ENCODE measurements at places on chromosomes 7 and 10.

- no peak for DNase-seq
Observed at GRCh38 chr10:95214369-95214768, 20.3 kb downstream of the ACSM6 start.

- no peak for DNase-seq
Observed at GRCh38 chr10:82887488-82887887, 1012.5 kb downstream of the NRG3 start.

DNA sequence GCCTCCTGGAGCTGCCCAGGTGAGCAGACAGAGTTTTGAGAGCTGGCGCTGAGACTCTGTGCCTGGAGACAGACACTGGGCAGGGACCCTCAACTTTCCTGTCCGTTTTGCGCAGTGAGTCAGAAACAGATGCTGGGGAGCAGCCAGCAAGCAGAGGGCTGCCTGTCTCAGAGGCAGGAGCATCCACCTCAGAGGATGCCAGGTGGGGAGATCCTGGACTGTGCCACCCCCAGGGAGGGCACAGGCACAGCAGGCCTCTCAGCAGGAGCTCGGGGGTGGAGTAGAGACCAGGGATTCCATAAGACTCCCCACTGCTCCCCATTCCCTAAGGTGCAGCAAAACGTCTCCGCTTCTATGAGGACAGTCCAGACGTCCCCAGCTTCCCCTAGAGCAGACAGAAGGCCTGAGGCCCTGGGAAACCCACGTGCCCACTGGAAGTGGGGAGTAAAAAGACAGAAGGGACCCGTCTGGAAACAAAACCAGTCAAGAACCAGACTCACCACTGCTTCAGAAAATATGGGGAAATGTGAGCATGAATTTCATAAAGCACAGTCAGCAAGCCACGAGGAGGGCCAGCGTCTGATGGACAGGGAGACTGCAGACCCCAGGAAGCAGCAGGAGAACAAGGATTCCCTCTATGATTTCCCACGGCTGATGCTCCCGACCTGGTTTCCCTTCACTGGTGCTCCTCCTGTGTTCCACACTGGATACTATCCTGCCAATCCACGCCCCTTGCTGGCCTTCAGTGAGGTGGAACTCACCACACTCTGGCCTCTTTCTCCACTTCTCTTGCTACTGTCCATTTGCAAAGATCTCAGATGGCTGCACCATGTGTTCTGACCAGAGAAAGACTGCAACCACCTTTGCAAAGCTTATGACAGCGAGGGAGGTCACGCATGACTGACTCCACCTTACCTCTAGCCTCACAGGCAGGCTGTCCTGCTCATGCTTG lies 151.3 kb upstream of the FAM20C start:
- no peak for DNase-seq

DNA sequence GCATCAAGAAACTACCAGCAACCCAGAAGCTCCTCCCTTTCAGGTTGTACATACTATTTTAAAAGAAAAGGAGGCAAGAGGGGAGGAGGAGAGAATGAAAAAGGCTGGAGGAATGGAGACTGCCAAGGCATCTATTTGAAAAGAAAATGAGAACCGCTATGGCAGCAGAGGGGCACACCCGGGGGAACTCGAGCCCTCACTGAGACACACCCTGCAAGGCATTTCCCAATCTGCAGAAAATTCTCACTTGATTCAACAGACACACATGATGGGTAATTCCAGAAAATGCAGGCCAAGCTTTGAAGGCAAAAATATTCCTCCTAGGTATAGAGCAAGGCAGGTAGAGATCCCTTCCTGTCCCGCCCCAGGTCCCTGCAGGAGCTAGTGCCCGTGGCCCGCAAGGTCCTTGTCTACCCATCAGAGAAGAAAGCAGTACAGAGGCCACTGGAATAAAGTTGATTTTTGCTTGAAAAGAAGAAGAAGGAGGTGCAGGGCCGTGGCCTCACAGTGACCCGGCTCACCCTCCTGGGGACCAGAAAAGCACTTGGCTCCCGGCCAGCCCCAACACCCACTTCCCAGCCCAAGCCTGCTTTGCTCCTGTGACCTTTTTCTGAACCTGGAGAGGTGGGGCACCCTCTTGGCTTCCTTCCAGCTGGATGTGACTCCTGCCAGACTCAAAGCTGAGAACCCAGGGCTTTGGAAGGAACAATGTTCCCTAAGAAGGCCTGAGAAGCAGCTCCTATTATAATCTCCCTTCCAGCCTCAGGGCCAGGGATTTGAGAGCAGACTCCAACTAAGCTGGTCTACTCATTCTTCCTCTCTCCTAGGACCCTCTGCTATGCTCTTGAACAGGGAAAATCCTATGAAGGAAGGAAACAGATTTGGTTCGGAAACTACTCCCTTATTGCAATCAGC lies 6.2 kb upstream of the PIK3CG start:
- DNase-seq: no peak

GRCh38 chr10:132460691-132461090 lies 63.7 kb downstream of the PWWP2B start:
- DNase-seq: no peak

- DNase-seq: no peak
Observed at GRCh38 chr10:108358912-108359311, 1194.4 kb upstream of the SORCS1 start.

DNA sequence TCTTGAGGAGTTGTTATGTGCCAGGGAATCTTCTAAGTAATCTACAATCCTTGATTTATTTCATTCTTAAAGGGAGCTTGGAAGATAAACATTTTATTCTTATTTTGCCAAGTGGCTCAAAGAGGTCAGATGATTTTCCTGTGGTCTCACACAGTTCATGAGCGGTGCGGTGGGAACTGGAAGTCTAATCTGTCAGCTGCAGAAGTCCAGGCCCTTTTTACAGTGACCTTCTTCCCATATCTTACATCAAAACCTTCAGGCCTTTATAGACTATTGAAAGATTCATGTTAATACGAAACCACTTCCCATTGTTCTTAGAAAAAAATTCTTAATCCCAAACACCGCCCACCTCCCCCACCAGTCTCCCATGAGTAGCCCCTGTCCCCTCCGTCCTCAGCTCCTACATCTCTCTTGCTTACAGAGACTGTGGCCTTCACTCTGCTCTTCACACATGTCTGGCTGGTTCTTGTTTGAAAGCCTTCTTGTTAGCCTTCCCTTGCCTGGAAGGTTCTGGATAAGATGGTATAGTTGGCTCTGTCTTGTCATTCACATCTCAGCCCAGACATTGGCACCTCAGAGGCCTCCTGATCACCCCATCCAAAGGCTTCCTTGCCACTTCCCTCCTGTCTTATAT lies 61.5 kb downstream of the ITGA8 start:
- DNase-seq: no peak

DNA sequence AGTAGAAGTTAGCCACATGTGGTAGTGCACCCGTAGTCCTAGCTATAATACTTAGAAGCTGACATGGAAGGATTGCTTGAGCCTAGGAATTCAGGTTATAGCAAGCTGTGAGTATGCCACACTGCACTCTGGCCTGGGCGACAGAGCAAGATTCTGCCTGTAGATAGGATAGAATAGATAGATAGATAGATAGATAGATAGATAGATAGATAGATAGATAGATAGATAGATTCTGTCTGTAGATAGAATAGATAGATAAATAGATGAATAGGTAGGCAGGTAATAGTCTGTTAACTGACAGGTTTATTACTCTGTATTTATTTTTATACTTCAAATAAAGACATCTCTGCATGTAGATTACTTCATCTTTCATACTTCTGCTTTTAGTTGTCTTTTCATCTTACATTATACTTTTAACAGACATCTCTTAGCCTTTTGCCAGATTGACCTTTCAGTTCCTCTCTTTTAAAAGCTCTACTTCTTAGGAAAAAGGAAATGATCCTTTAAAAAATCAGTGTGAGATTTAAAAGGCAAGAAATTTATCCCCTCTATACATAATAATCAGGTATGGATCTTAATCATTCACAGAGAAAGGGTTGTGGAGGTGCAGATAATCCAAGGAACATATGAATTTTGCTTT lies 31.8 kb downstream of the CCAR1 start:
- DNase-seq: no peak

- no peak for DNase-seq
Observed at GRCh38 chr10:29657719-29658274, 23.0 kb upstream of the SVIL start.

DNA sequence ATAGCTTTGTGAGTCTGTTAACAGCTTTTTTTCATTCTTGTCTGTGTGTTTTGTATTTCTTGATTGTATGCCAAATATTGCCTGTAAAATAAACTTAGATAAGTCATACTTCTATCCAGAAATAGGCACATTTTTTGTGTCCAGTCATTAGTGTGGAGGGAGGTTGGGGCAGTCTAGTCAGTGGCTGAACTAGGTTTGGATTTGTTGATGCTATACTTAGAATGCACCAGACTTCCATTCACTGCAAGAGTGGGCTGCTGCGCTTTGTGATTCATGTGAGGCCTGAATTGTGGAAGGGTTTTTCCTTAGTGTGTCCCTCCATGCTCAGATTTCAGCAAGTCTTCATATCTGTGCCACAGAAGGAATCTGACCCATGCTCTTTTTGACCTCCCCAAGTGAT lies 50.0 kb downstream of the TRUB1 start:
- DNase-seq: no peak

- DNase-seq: no peak
Observed at GRCh38 chr7:151226560-151226874, 488 bp downstream of the ABCF2 start.

DNA sequence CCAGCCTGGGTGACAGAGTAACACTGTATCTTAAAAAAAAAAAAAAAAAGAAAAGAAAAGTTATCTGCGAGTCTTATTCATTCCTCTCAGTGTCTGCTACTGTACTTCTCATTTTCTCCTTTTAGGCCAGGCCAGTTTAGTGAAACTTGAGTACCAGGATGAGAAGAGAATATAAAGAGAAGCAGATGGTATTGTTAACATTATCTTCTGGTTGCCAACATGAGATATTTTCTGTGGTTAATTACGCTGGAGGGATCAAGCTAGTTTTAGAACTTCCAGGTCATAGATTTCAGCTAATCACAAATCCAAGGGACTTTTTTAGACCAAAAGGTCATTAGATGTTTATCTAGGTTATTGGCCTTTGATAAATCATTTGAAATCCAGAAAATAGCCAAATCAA lies 252.6 kb upstream of the SMIM30 start:
- DNase-seq: no peak

GRCh38 chr10:25988583-25988982 lies 54.6 kb downstream of the MYO3A start:
- no peak for DNase-seq

GRCh38 chr10:80171248-80171660 lies 34.1 kb downstream of the ANXA11 start:
- no peak for DNase-seq

DNA sequence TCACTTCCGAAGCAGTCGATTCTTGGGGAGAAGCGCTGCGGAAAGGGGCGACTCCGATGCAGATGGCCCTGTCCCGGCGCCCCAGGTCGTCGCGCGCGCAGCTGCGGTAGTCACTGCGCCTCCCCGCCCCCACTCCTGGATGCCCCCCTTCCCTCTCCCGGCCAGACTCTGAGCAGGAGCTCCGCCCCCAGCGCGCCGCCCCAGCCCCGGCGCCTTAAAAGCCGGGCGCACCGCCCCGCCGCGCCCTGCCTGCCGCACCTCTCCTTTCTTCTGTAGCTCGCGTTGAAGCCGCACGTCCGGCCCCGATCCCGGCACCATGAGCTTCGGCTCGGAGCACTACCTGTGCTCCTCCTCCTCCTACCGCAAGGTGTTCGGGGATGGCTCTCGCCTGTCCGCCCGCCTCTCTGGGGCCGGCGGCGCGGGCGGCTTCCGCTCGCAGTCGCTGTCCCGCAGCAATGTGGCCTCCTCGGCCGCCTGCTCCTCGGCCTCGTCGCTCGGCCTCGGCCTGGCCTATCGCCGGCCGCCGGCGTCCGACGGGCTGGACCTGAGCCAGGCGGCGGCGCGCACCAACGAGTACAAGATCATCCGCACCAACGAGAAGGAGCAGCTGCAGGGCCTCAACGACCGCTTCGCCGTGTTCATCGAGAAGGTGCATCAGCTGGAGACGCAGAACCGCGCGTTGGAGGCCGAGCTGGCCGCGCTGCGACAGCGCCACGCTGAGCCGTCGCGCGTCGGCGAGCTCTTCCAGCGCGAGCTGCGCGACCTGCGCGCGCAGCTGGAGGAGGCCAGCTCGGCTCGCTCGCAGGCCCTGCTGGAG lies at the start of gene INA:
Gene INA (plus strand): TSS at position 243 of the 817 bp plus-strand sequence. CDS start 74 bp downstream, at position 317.
- DNase-seq: no peak

DNA sequence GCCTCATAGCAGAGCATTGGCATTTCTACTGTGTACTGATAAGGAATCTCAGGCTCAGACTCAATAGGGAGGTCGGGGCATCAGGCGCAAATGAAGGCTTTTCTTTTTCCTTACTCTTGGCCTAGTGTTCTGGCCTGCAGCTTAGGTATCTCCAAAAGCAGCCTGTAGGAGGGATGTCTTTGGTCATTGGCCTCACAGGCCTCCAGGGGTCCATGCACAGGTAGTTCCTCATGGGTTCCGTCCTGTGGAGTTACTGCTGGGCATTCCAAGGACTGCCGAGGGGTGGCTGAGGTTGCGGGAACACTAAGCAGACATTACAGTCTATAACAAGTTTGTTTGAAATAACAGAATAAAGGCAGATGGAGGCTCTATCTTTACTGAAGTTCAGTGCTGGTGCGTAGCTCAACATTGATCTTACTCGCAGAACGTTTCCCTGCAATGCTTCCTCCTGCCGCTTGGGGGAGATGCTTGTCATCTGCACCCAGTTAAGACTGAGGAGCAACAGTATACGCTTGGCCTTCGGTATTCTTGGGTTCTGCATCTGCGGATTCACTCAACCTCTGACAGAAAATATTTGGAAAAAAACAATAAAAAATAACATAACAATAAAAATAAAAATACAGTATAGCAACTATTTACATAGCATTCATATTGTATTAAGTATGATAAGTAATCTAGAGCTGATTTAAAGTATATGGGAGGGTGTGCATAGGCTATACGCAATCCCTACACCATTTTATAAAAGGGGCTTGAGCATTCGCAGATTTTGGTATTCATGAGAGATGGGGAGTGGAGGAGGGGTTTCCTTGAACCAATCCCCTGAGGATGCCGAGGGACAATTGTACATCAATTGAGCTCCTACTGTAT lies 58.9 kb downstream of the SH2D4B start:
- no peak for DNase-seq

GRCh38 chr7:69276011-69276729 lies 322.1 kb upstream of the AUTS2 start:
- no peak for DNase-seq

GRCh38 chr10:58854811-58855210 lies 321.6 kb upstream of the PHYHIPL start:
- no peak for DNase-seq

- DNase-seq: no peak
Observed at GRCh38 chr7:14195079-14195478, 205.6 kb upstream of the ETV1 start.
